ENCODE measurements at places on chromosomes 3 and 15.

DNA sequence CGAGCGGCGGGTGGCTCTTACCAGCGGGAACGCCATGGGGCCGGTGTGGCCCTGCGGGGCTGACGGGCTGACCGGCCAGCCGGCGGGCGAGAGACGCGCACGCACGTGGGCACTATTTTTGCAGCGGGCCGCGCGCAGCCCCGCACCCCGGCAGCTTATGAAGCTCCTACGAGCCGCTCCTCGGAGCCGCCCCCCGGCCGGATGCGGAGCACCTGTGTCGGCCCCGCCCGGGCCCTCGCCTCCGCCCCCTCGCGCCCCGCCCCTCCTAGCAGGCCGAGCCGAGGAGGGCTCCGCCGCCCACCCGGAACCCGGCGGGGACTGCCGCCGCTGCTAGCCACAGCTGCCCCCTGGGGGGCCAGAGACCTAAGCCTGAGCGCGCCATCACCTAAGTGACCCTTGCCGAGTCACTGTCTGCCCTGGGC is 683 bp upstream of the CPEB1 start:
- no peak for DNase-seq

DNA sequence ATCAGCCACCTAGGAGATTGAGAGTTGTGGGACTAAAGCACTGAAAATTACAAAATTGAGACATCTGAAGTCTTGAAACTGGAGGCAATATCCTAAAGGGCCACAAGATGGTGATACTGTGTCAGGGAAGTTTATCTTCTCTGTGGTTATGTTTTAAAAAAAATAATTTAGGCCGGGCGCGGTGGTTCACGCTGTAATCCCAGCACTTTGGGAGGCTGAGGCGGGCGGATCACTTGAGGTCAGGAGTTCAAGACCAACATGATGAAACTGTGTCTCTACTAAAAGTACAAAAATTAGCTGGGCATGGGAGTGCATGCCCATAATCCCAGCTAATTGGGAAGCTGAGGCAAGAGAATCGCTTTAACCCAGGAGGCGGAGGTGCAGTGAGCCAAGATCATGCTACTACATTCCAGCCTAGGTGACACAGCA is 17.9 kb upstream of the NIT2 start:
- peak; percentile 68 for DNase-seq

- no peak for DNase-seq
These were observed 475.4 kb downstream of the IGSF11 start for GRCh38 chr3:118559286-118559685.

DNA sequence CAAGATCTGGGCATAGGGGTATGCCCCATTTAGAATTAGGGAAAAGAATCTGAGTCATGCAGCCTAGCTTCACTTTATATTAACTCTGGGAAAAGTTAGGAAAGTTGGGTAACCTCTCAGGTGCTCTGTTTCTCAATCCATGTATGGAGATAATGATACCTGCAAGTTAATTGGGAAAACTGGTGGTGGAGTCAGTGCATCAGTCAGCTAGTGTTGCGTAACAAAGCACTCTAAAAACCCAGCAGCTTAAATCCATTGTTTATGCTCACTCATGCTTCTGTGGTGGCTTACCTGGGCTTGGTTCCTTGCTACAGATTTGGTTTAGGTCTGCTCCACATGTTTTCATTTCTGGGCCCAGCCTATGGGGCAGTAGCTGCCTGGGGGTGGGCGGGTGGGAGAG is 91.0 kb downstream of the SMAD3 start:
- DNase-seq = no peak

DNA sequence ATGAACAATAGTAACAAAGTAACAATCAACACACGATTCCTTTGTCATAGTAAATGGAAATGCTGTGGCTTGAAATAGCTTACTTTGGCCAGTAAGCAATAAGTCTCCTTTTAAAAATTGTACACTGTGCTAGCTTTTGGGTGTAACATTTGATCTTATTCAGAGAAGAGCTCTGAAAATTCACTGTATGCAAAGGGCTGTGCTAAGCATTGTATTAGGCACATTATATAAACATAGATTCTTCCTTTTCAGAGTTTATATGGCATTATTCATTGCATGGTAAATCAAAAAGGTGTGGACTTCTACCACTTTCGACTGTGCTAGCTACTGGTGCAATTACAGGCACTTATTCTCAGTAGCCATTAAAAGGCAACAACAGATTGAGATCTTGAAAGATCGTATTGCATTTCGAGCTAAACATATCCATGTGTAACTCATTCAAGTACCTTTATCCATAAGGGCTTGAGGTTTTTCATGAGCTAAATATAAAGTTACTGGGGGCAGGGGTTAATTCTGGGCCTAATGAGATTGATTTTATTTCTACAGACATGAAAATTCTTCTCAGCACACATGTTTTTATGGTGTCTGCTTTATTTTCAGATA is 246.8 kb downstream of the NR1D2 start:
- no peak for DNase-seq

DNA sequence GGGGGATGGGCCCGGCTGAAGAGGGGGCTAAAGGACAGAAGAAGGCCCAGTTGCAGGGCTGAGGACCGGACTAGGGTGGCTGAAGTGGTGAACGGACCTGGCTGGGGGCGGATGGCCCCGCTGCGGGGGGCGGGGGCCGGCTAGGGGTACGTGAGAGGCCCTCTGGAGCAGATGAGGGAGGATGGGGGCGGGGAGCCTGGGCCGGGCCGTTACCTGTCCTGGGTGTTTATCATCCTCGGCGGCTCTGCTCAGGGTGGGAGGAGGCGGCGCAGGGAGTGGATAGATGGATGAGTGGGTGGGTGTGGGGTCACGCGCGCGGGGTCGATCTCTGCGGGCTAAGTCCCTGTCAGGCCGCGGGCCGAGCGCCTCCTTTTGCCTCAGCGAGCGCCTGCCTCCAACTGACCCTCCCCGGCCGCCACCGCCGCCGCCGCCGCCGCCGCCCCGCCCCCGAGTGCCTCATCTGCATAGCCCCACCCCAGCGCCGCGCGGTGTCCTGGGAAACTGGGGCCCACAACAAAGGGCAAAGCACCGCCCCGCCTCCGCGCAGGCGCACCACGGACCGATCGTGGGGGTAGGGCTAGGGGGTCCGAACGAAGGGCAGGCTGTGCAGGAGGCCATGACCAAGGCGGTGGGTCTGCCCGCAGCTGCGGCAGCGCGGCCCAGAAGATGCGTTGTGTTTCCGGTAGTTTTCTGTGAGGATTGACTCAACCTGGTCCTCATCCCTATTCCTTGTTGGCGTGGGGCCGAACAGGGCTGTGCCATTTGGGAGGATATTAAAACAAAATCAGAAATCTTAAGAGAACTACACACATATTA is 72.4 kb downstream of the RBPMS2 start:
- DNase-seq = peak; percentile 70

- DNase-seq = no peak
These were observed 103.4 kb upstream of the FHIT start for GRCh38 chr3:61354604-61355003.

GRCh38 chr15:33116198-33116597 is 78.3 kb downstream of the FMN1 start:
- DNase-seq = no peak

DNA sequence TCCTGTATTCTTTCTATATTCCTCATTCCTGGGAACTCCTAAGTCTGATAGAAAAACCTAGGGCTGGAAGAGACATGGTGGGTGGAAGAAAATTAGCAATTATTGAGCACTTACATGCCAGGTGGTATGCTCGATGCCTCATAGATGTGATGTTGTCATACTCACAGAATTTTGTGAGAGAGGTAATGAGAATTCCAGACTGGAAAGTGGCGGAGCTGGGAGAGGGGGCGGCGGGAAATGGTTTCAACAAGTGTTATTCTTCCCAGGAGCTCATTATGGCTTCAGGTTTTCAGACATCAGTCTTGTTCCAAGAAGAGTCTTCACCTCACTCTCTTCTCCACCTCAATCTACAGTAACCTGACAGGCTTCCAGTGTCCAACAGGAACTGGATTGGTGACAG is 16.2 kb downstream of the TIMP4 start:
- no peak for DNase-seq

- no peak for DNase-seq
These were observed 10.2 kb upstream of the LACTB start for GRCh38 chr15:63111481-63111880.

GRCh38 chr15:83983634-83984458 is 251.7 kb upstream of the GOLGA6L4 start:
- no peak for DNase-seq

GRCh38 chr3:64161481-64161952 is 63.7 kb downstream of the PRICKLE2 start:
- DNase-seq = no peak

- no peak for DNase-seq
These were observed 574 bp downstream of the CHST2 start for GRCh38 chr3:143119974-143120715.

DNA sequence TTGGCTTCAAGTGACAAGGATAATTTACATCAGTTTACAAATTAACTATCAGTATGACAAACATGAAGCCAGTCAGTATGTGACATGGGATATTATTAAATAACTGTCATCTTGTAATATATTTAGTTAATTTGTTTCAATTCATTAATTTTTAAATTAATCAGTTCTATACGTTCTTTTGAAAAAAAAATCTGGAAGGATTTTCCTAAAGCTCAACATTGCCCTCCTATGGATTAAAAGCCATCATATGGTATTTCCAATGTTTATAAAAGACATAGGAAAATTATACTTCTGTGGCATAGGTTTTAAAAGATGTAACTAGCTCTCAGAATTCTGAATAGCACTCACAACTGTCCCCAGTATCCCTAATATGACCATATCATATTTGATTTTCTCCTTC is 134.4 kb downstream of the PLOD2 start:
- no peak for DNase-seq

- DNase-seq = no peak
These were observed 331.4 kb upstream of the WNT5A start for GRCh38 chr3:55818485-55818884.

DNA sequence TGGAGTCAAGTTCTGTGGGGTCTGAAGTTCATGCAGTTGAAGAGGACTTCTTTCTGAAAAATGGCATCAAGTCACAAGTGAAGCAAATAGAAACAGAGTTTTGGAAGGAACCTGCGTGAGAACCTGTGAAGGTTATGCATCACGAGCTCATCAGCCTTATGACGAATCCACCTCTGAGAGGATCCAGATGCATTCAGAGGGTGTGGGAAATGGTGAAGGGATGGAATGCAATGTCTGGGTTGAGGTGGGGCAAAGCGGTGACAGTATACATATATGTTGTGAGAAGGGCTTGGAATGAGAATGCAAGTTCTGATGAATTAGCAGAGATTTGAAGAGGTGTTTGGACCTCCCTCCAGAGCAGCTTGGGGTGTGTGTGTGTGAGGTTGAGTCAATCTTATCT is 382.1 kb upstream of the TBL1XR1 start:
- no peak for DNase-seq

DNA sequence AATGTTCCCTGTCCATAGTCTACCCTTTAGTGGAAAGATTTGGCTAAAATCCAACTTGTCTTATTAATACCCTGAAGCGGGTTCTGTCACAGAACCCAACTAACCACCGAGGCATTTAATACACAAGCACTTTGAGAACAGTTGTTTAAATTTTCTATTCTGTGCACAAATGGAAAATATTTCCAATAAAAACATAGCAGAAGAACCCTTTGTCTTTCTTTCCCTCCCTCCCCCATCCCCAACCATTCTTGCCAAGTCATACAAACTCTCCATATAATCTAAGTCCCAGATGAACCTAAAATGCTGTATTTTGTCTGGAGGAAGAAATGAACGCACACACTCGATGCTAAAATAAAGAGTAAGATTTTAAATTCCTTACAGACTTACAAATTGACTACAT is 126.9 kb upstream of the STRIT1 start:
- DNase-seq = no peak

- no peak for DNase-seq
These were observed 5.1 kb downstream of the SLC38A3 start for GRCh38 chr3:50210176-50210509.

DNA sequence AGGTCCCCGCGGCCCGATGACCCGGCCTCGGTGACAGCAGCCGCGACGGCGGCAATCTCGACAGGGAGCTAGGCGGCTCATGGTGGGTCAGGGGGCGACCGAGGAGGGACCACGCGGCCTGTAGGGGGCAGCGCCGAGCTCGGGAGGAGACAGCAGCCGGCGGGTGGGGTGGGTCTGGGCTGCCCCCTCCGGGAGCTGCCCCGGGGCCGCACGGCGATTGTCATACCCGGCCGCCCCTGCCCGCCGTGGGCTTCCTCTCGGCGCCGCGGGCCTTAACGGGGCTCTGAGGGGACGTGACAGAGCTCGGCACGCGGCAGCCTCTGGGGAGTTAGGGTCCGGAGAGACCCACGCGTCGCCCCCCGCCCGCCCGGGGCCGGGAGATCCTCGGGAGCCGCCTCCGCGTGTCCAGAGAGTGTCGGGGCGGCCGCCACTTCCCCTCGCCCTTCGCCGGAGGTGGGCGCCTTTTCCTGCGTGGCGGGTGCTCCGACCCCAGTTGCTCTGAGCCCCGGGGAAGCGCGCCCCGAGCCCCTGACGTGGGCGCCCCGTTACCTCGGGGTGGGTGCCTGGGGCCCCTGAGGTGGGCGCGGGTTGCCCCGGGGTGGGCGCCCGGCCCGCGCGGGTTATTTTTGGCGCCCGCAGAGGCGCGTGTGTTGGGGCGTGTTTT is 539 bp upstream of the PLCL2 start:
- DNase-seq = peak; percentile 34

GRCh38 chr3:29536016-29536758 is 255.3 kb downstream of the RBMS3 start:
- no peak for DNase-seq
